ENCODE measurements at places on chromosomes 5 and 9.
A peak's percentile ranks its signal among the peaks of the same experiment; 100 is the strongest.

- DNase-seq: no peak
Observed at GRCh38 chr5:118441956-118442355, 546.4 kb downstream of the DTWD2 start.

DNA sequence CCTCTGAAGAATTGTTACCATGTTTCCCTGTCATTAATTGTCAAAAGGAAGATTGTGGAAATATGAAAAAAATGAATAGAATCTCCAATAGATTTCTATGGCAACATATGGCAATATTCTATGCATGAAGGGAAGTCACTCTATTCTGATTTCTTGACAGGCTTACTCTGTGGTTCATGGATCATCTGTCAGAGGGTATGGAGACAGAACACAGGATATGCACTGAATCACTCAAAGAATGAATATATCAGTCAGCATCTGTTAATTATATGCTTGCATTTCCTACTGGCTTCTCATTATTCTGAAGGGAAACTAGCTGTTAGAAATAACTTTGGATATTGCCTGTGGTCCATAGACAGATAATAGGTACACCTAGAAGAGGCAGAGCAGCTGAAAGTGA lies 918.9 kb downstream of the DTWD2 start:
- no peak for DNase-seq

DNA sequence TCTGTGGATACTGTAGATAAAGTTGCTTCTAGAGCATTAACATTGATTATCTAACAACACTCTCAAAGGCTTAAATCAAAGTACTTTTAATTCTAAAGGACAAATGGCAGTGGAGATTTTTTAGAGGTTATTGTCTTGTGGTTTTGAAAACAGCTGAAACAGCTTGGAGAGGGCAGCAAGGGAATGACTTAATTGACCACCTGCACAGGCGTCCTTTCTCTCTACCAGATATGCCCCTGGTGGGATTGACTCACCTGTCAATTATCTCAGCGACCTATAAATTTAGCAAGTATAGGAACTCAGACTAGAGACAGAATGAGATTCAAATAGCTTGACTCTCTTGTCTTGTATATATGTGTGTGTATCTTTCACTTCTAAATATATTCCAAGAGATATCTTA lies 13.5 kb downstream of the ARL14EPL start:
- no peak for DNase-seq

- no peak for DNase-seq
Observed at GRCh38 chr9:83245979-83246659, 183.2 kb upstream of the RASEF start.

DNA sequence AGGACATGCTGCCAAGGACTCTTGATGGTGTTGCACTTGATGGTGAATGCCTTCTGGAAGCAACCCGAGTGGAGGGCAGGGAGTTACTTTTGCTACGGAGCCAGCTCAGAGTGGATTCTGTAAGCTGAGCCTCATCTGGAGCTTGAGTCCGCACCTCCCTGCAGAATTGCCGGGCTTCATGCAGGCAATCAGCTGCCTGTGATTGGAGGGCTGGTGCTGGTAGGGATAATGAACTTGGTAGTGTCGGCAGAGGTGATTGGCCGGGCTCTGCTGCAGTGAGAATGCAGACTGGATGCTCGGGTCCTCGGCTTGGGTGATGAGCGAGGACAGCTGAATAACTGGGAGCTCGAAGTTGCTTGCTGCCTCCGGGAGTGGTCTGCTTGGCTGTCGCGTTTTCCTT lies 23.1 kb downstream of the SLC25A25 start:
- no peak for DNase-seq

DNA sequence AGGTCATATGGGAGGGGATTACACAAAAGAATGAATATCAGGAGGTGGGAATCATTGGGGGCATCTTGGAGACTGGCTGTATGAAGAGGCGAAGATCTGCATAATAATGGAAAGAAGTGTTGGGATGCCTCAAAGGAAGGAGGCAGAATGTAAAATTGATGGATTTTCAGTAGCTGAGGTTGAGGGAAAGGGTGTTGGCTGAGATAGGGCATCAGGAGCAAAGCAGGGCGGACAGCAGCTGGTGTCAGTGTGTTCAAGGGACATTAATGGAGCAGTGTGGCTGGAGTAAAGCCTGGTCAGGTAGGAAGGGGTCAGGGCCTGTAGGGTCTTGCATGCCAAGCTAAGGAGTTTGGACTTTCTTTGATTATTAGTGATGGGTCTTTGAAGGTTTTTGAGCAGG lies 65.2 kb upstream of the TNFAIP8 start:
- no peak for DNase-seq

- DNase-seq: no peak
Observed at GRCh38 chr9:94212091-94212490, 47.0 kb upstream of the ZNF169 start.

DNA sequence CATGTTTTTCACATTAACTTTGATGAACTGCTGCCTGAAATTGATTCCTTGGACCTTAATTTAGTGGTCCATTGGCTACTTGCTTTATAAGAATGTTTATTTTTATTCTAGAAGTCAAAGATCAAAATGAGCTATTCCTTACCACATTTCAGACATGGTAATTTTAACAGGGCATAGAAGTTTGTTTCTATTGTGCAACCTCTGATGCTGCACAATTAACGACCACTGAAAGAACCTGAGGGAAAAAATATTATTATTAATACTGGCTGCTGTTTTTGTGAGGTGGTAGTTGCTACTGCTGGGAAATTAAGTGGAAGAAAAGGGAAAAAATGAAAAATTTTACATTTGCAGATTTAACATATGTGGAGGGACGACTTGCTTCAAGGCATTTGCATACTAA lies 37.9 kb upstream of the RAB3C start:
- no peak for DNase-seq

- no peak for DNase-seq
Observed at GRCh38 chr5:120450910-120451309, 13.2 kb upstream of the PRR16 start.

- DNase-seq: no peak
Observed at GRCh38 chr5:34563269-34563668, 92.9 kb upstream of the RAI14 start.

GRCh38 chr5:41410307-41410706 lies 100.1 kb downstream of the PLCXD3 start:
- no peak for DNase-seq

DNA sequence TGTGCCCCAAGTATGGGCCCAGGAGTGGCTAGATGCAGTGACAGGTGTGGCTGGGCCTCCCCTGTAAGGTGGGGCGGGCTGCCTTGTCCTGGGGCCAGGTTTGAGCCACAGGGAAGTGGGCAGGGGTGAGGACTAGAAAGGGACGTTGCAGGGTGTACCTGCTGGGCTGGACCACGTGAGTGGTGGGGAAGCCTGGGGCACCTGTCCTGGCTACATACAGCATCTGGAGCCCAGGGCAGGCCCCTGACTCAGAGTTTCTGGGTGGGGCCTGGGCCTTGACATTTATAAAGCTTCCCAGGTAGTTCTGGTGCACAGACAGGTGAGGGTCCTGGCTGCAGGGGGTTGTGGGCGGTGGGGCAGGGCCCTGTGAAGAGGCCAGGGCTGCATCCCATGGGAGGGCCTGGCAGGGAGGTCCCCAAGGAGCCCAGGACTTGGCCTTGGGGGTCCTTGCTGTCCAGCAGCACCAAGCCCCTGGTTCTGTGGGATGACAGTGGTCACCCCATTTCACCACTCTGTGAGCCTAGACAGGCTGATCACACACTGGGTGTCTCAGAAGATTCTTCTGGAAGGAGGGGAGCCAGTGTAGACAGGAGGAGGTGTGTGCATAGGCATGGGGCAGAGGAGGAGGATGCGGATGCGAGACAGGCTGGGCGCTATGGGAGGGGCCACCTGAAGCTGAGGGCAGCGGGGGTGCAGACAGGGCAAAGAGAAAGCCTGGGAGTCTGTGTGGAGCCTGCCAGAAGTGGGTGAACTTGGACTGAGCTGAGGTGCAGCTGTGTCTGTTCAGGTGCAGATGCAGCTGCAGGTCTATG lies 94.0 kb downstream of the PHF2 start:
- DNase-seq: no peak

- DNase-seq: no peak
Observed at GRCh38 chr5:142193114-142193428, 84.5 kb downstream of the NDFIP1 start.

DNA sequence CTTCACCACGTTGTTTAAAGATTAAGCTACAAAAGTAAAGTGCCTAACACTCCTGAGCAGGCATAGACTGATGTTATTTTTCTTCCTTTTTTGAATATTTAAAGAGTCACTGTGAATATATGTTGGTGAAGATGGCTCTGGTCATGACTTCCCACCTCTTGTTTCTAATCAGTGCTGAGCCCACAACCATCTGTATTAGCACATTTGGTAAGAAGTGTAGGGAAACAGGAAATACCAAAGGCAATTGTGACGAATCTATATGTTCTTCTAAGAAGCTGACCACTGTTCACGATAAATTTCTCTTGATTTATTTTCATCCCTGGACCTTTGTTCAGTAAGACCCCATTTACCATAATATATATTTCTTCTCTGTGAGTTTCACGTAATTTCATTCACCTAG lies 108.3 kb upstream of the PCA3 start:
- DNase-seq: no peak

DNA sequence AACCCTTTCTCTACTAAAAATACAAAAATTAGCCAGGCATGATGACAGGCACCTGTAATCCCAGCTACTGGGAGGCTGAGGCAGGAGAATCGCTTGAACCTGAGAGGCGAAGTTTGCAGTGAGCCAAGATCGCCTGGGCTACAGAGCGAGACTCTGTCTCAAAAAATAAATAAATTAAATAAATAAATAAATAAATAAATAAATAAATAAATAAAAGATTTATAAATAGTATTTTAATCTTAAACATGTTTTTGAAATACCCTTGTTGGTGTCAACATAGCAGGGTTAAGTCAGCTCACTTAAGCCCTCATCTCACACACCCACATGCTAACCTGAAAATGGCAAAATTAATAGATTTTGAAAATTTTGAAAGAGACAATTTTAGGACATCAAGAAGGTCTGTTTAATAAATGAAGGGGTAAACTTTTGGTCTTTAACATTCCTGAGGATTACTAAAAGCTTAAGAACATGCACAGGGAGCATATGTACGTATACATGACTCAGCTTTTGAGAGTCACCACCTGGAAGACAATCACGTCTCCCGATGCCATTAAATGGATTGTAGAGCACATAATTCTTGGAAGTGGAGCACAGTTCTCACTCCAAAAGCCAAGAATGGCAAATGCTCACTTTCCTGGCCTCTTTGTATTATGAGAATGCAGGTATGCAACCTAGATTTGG lies 202.5 kb downstream of the GDNF start:
- no peak for DNase-seq

DNA sequence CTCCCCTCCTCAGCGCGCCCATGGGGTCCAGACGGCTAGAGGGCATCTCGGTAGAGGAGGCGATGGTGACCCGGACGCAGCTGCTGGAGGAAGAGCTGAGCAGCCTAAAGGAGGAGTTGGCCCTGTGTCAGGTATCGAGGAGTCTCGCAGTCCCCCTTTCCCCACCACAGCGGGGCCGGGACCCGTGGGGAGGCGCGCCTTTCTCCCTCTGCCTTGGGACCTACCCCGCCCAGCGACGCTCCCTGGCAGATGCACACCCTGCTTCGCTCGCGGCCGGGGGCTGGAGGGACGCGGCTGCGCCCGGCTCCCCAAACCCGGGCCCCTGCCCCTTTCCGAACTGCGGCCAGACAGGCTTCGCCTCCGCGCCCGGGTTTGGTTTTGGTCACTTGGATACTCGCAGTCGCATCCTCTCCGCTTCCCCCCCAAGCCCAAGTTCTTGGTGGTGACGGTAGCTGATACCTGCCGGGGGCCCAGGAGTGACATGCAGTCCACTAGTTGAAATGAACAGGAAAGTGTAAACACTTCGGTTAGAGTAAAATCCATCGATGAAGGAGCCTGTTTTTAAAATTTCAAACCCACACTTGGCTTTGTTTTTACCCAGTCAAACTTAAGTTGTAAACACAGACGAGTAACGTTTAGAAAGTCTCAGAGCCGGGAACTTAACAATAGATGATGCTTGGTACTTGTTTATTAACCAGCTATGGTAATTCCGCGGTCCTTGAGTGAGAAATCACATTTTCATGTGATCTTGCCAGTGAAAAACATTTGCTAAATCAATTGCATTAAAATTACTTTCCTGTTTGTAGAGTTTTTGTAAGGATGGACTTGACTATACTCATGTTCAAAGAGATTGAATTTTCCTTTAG lies 688 bp downstream of the CNTLN start:
- DNase-seq: peak; percentile 49

DNA sequence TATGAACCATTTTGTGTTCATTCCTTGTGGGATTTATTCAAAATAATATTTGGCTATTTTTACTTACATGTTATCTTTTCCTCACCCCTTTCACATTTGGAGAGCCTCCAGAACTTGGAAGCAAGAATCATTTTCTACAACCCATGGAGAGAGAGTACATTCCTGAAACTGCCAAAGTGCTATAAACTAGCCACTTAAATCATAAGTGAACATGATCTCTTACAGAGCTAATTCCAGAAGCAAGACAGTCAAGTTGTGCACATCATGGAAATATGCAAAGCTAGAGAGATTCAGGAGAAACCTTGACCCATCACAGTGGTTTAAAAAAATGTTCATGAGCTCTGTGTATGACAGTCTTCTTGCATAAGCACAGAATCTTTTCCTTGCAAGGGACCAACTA lies 883.6 kb upstream of the C9orf72 start:
- DNase-seq: no peak

DNA sequence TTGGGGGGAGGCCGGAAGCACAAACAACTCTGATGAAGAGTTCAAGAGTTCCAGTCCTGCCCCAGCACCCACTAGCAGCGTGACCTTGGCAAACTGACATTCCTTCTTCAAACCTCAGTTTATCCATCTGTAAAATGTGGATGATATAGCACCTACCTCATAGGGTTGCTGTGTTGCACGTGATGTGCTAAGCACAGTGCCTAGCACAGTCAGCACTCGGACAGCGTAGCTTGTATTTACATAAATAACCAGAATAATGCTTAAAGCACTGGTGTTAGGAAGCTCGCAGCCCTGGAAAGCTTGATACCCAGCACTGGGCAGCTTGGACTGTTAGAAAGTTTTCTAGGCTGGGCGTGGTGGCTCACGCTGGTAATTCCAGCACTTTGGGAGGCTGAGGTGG lies 5.1 kb downstream of the PKN3 start:
- no peak for DNase-seq

DNA sequence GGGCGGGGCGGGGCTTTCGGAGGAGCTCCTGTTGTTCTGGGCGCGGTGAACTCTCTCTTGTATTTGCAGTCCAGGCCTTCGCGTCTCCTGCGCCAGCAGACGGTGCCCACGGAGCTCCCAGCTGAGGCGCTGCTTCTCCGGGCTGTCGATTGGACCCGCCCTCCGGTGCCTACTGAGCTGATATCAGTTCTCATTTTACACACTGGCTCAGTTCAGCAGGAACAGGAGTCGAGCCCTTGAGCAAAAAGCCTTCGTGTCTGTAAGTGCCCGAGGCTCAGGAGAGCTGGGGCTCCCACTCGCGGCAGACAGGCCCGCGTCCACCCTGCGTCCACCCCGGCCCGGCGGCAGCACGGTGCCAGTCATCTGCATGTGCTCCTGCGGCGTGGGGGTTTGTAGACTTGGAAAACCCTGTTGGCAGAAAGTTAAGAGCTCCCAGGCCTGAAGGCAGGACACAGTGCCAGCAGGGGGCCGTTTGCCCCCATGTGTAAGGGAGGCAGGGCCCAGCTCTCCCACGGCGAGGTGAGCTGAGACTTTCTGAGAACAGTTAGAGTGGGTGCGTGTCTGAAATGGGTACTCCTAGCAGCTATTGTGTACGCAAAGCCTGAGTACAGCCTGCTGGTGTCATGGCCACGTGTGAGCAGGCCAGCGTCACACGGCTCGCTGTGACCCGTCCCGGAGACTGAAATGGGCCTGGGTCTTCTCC lies 231.5 kb downstream of the FANCC start:
- peak; percentile 25 for DNase-seq
